ENCODE measurements at places on chromosomes 16 and 17. TPM values are rescaled to one million over a fixed set of nuclear protein-coding genes. Genes with fewer than 3 reads are reported as not detected.

Gene MAPT
- 0.88 TPM for total RNA-seq

Gene C17orf78
- not detected for total RNA-seq

Gene KRT39
- not detected for total RNA-seq

Gene NPIPA8
- 5.8 TPM for total RNA-seq
